Iris pigment epithelial cell (primary cell): ENCODE measurements at places on chromosomes 6 and 20.

DNA sequence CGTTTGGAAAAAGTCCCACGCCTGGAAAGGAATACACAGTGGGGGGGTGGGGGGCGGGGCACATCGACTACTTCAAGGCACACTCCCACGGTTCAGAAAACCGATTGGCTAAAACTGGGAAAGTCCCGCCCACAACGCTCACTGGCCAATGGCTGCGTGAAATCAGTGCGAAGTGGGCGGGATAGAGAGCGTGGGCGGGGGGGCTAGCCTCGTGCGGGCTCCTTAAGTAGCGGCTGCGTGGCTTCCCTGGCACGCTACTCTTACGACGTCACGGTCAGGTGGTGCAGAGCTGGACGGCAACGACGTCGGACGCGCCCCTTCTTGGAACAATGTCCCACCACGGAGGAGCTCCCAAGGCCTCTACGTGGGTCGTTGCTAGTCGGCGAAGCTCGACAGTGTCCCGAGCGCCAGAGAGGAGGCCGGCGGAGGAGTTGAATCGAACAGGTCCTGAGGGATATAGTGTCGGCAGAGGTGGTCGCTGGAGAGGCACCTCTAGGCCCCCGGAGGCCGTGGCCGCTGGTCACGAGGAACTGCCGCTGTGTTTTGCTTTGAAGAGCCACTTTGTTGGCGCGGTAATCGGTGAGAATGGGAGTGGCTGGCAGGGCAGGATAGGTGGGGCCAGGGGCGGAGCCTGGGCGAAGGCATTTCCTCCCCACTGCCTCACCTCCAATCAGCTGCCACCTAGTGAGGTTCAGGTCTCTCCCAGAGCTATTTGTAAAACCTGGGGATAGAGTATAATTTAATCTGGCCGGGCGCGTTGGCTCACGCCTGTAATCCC lies at the start of gene DDX43:
TSS of gene DDX43 (plus strand) at position 252 of the 778 bp plus-strand sequence. CDS start at position 330, 78 bp downstream.
- DNase-seq = peak; percentile 72

DNA sequence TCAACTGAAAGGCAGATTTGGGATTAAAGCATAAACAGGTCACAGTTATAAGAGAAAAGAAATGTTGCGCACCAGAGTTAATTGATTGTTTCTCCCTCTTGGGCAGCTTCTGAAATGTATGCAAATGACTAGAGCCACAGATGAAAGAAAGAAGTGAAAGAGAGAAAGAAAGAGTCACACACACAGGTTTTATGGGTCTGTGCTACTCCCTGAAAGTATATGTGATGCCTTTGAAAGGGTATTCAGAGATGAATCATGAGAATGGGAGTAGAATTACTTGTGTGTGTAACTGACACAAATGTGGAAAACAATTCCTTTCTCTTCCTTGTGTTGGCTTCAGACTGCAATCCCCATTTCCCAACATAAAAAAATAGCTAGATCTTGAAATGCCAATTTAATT lies 196.9 kb downstream of the FOXA2 start:
- DNase-seq = no peak

GRCh38 chr20:38092915-38093314 lies 59.4 kb downstream of the RPRD1B start:
- no peak for DNase-seq

GRCh38 chr6:33746036-33746600 lies 587 bp downstream of the IP6K3 start:
- DNase-seq = peak; percentile 63

DNA sequence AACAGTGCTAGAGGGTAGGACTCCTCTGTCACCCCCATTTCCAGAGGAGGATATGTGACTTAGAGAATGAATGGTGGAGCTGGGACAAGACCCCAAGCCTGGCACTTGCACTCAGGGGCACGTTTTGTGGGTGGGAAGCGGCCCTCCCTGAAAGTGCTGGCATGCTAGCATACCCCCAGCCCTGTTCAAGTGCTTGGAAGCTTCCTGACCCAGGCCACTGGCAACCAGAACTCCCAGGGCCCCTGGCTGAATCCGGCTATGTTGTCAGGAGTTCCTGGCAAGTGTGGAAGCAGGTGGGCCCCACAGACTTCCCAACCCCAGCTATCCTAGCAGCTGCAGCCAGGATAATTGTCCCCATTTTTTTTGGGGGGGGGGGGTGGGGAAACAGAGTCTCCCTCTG lies 35.6 kb upstream of the TGM2 start:
- DNase-seq = no peak
